ENCODE measurements at places on chromosomes 13 and 19.

DNA sequence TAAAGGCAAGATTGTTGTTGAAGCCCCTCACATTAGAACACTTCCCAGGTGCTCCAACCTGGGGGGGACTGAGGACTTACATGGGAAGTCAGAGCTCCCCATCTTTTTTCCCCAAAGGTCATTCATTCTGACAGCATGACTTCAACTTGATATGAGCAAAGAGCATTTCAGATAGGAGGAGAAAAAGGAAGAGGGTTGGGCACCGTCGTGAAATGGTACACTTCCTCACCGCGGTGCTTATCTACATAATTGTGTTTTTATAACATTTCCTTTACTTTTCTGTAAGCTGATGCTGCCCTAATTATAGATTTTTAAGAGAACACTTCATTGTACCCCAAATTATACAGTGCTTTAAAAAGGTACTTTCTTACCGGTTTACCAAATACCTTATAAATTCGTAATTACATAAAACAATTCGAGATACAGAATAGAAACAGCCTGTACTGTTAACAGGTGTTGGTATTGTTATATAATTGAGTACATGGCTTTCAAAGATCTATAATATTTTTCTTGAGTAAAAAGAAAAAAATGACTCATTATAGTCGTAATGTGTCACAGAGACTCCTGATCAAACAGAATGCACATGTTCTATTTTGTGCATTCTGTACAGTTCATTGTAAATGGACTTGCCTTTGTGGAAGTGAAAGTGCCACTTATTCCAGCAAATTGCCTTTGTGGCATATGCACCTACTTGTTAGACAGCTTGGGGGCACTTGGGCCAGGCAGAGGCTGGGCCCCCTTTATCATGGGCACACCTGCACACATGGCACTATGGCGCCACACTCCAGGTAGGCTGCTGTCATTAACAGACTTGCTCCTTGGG lies 81.8 kb downstream of the GGACT start:
- DNase-seq, result no peak

DNA sequence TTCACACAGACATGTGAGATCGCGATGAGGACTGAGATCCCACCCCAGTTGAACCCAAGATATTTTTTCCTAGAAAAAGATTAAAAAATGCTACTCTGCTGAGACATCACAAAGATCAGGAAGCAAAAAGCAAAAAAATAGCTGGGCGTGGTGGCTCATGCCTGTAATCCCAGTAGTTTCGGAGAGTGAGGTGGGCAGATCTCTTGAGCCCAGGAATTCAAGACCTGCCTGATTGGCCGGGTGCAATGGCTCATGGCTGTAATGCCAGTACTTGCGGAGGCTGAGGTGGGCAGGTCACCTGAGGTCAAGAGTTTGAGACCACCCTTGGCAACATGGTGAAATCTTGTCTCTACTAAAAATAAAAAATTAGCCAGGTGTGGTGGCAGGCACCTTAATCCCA lies 1.1 kb downstream of the FUT3 start:
- DNase-seq, result no peak

DNA sequence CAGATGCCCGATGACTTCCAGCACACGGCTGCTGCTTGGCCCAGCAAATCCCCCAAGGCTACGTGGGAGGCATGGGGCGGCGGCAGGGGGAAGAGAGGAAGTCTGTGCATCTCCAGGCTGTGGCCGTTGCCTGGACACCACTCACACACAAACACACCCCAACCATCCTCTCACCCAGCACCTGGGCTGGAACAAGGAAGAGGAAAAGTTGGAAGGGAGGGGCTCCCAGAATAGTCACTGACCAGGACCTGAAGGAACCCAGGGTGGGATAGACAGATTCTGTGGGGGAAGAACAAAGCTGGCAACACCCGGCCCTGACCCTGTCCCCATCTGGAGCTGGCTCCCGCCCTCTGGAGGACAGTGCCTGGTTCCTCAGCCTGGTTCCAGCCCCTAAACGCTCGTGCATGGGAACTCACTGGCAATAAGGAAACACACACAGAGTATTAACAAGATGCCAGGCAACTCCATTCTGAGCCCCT lies 11.2 kb downstream of the PPP6R1 start:
- DNase-seq, result peak; percentile 32

DNA sequence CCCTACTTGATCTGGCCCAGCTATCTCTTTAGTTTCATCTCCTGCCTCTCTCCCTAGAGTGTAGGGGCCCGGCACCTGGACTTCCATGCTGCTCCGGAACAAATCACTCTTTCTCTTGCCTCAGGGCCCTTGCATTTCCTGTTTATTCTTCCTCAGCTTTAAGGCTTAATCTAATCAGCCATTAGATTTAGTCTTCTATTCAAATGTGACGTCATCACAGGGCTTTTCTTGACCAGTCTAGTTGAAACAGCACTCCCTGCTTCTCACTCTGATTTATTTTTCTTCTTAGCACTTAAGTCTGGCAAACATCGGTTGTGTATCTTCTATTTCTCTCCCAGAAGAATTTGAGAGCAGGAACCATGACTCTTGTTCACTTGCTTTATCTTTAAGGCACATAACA lies 564.1 kb downstream of the EFNB2 start:
- no peak for DNase-seq

DNA sequence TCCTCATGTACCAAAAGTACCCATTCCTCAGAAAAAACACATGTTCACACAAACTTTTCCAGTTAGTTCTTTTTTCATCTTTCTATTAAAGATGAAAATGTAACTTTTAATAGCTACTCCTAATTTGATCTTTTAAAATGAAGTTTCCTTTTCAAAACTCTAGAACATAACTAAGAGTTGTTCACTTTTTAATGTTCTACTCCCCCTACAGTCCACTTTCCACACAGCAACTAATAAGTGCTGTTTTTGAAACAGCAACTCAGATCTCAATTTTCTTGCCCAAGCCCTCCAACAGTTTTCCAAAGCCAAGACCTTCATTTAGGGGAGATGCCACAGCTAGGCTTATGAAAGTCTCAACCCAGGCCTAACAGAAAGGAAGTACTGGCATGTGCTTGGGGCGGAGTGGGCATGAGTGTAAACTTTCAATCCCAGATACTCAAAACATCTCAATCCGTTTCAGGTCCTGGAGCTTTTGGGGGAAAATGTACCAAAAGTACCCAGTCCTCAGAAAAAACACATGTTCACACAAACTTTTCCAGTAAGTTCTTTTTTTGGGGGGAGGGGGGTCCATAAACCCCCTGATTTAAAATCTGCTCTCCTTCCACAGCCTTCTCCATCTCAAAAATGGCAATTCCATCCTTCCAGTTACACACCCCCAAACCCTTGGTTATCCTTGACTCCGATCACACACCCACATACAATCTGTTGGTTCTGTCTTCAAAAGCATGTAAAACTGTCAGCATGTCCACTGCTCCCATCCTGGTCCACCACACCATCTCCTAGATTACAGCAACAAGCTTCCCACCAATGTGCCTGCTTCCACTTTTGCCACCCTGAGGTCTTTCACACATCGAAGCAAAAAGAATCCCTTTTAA lies 2.0 kb downstream of the FBL start:
- DNase-seq, result peak; percentile 40

DNA sequence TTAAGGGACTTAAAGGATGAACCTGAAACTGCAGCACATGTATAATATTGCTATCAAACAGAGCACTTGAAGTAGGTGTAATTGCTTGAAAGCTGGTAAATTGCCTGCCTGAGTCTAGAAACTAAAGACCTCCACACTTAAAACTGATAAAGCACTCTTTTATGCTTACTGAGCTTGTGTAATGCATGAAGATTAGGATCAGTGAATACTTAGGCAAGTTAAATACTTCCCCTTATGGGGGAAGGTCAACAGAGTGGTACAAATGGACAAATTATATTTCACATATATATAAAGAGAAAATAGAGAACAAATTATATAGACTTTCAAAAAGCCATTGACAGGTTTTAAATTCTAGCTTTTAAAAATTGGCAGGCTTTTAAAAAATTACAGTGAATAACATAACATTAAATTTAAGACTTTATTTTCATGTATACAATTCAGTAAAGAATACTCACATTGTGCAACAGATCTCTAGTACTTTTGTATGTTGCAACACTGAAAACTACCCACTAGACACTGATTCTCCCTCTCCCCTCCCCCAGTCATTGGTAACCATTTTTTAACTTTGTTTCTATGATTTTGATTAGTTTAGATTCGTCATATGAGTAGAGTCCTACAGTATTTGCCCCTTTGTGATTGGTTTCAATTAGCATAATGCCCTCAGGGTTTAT lies 23.9 kb downstream of the PIBF1 start:
- no peak for DNase-seq

GRCh38 chr19:16773259-16773658 lies 53.6 kb downstream of the NWD1 start:
- no peak for DNase-seq

GRCh38 chr13:102212729-102213128 lies 189.1 kb downstream of the FGF14 start:
- DNase-seq, result no peak

- no peak for DNase-seq
Observed at GRCh38 chr13:40958655-40959054, 60.5 kb downstream of the ELF1 start.

DNA sequence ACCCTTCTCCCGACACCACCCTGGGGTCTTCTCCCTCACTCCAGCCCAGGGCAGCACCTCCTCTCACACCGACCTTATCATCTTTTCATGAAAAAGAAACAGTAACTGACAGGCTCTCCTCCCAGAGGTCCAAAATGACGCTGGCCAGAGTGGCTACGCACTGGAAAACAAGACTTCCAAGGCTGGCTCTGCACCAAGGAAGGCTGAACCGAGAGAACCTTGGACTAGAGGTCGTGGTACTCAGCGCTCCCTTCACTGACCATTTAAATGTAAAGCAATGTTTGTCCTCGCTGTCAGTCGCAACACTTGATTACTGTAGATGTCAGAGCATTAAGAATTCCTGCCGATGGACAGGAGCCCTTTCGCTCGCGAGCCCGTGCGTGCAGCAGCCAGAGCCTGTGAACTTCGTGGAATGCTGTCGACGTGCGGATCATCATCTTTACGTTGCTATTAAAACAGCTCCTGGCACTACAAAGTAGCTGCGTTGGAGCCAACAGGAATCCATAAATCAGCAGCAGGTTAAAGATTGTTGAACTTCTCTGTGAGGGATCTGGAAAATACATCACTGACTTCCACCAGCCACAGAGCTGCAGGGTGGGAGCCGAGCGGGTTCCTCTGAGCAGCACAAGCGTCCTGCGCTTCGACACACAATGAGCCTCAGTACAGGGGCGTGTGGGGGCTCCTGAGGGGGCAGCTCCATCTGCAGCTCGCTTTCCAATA lies 125.5 kb upstream of the MCF2L start:
- no peak for DNase-seq

DNA sequence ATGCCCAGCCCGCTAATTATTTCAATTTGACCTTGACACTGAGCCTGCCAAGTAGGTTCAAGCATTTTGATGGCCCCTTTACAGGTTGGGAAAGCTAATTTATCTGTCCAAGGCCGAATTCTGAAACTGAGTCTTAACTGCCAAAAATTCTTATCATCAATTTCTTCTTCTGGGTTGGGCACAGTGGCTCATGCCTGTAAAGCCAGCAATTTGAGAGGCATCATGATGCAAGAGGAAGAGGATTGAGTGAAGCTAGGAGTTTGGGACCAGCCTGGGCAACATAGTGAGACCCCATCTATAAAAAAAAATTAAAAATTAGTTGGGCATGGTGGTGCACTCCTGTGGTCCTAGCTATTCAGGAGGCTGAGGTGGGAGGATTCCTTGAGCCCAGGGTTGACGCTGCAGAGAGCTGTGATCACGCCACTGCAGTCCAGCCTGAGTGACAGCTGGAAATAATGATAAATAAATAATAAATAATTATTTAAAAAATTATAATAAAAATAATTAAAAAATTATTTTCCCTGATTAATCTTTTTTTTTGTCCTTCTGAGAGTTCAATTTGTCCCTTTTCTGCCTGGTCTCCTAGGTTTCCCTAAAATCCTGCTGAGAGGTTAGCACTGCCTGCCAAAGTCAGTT lies 1.3 kb upstream of the LDLR start:
- no peak for DNase-seq

GRCh38 chr13:76349700-76350099 lies 536.5 kb downstream of the KCTD12 start:
- peak; percentile 12 for DNase-seq

DNA sequence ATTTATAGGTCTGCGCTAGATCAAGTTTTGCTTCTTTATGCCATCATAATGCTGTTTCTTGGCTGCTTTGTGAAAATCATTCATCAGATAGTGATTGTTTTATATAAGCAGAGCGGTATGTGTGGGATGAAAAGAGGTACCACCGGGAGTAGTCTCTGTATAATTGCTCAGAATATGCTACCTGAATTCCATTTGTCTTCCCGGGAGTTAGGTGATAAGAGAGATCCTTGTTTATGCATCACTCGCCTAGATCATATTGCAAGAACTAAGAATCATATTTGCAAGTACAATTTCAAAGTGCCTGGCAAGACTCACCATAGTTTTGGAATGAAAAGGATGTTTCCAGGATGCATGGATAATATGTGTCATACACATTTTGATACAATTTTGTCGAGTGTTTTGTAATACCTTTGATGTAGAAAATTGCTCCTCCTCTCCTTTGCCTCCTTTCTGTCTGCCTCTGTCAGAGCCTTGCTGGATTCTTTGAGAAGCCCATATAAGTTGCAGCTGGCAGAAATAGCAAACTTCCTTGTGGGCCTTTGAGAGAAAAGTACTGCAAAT lies 1306.0 kb upstream of the SLC10A2 start:
- DNase-seq, result no peak

DNA sequence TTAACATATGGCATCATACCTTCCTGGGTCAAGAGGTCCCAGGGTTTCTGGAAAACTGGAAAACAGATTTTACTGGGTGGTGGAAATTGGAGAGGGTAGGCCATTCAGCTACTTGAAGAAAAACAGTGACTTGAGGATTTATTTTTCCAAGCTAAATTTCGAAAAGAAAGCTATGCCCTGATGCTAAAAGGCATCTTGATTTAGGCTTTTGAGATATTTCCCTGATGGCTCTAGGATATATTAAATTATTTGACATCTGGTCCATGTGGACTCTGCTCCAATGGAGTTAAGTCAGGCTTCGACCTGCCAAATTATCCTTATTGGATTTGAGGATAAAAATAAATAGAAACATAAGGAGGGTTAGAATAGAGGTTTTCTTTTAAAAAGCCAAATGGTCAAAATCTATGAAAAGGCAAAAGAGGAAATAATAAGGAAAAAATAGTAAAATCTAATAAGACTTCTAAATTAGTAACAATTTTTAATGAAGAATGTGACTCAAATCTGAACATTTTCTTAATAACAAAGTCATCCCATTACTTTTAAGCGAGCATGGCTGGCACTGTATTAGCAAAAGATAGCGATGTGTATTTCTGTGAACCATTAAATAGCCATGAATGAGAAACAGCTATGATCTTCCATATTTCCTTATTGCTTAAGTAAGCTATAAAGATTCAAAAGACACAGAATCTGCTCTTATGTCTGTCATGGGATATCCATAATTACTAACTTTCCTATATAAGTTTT lies 190.0 kb upstream of the MIR17HG start:
- DNase-seq, result no peak

Measured in brain microvascular endothelial cell (primary cell).